Peyer's patch (tissue), 4 donors: ENCODE measurements at places on chromosomes 5 and 9. TPM values are rescaled to one million over a fixed set of nuclear protein-coding genes. Genes with fewer than 3 reads are reported as not detected.

- DNase-seq, result no peak
Observed at GRCh38 chr5:160071516-160071915, 47.7 kb downstream of the PWWP2A start.

Gene FST
- 3.5 TPM for total RNA-seq

DNA sequence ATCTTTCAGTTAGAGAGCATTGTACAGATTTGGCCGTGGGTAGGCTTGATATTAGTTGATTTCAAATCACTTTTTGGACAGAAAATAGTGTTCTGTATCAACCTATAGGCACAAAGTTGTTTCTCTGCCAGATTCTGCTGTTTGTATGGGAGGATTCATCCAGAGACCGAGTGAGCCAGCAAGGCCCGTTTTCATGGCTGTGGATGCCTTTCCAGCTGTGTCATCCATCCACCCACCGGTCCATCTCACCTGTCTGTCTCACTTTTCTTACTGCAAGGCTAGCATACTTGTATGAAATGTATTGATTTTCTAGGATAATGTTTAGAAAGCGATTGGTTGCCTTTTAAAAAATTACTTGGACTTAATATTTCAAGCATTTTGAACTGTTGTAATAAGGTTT lies 34.4 kb downstream of the ICE1 start:
- DNase-seq, result no peak

DNA sequence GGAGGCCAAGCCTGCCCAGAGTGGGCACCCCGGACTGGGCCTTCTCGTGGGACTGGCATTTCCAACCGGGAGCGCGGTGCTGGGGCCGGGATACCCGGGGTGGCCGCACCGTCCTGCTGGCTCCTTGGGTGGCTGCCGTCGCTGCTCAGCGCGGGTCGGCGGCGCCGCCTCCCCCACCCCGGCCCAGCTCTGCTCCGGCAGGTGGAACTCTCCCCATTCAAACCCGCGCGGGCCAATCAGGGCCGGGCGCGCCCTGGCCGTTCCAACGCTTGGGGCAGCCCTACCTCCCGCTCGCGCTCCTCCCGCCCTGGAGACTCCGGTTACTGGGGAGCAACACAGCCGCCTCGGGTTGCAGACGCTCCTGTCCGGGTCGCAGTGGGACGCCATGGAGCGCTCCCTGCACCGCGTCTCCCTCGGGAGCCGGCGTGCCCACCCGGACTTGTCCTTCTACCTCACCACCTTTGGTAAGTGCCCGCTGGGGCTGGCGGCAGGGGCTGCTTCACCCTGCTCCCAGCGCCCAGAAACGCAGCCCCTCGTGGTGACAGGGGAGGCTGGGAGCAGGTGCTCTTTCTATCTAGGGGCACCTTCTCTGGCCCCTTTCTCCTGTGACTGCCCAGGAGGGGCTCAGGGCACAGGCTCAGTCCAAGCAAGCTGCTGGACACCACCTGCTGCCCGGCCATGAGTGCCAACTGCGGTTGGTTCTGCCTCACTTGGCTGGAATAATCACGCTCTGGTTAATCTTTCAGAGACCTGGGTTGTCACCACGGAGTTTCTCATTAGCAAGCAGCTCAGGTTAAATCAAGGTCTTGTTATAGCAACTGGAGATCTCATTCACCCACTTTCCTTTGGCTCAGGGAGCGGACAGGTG lies at the start of gene RGS3:
RGS3 (plus strand) TSS at position 310 of the 868 bp plus-strand sequence; CDS start at position 386, 76 bp downstream.
- peak; percentile 85 for DNase-seq

DNA sequence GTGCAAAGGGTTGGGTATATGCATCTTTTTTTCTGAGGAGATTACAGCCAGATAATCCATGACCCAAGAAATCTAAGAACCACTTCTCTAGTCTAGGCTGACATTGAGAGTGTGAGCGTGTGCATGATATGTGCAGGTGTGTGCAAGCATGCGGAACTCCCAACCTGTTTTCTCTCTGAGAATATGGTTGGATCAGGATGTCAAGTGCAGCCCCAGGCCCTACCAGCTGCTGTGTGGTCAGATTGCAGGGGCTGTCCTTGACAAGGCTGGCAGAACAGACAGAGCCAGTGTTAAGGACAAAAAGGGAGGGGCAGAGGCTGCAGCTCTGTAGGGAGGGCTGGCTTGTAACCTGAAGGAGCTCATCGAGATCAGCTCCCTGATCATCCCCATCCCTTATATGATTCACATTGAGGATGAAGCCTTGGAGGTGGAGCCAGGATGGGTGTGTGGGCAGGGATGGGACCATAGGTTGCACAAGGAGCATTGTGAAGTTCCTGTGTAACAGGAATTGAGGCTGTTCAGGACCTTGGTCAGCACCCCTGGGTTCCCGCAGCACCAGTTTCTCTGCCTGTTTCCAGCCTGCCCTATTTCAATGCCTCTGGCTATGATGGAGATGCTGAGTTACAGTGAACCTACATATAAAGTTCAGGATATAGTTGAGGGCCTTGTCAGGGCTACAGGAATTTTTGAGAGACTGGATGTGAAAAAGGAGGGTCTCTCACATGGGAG lies 52.6 kb upstream of the ARAP3 start:
- DNase-seq, result no peak

DNA sequence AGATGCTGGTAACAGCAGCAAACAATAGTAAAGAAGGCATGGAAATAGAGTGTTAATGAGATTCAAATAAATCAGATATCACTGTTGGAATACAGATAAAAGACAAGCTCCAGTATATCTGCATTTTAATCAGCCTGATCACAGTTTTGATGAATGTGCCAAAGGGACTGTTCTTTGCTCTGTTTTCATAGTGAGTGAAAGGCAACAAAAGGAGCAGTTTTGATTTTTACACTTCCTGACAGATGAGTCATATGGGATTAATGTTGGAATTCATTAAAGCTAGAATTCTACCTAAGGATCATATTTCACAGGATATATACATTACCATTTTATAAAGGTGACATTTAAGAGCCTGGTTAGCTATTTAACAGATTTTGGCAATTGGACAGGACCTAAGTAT lies 743.3 kb upstream of the PTPRD start:
- no peak for DNase-seq

DNA sequence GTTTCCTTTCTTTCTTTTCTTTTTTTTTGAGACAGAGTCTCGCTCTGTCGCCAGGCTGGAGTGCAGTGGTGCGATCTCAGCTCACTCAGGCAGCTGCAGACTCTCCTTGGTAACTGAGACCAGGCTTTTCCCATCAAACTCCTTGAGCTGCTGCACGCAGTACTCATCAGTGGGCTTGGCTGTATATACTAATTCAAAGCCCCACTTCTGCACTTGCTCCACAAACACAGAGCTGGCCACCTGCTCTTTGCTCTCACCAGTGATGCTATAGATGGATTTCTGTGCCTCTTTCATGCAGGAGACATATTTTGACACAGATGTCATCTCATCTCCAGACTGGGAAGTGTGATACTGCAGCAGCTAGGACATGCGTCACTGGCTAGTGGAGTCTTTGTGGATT lies 252.7 kb downstream of the AP3B1 start:
- no peak for DNase-seq

Gene HK3
- 1.6 TPM for total RNA-seq
